ENCODE measurements at places on chromosomes 2 and 18. TPM values are rescaled to one million over a fixed set of nuclear protein-coding genes. Genes with fewer than 3 reads are reported as not detected.

ARHGAP28 gene
- total RNA-seq: not detected

XRCC5 gene
- 202 TPM for total RNA-seq

RIF1 gene
- total RNA-seq: 46.6 TPM

RAD51AP2 gene
- total RNA-seq: not detected

POTEJ gene
- total RNA-seq: not detected

SCYGR4 gene
- total RNA-seq: not detected

CNDP1 gene
- not detected for total RNA-seq

GNLY gene
- total RNA-seq: 377 TPM

CFAP221 gene
- total RNA-seq: not detected

DNA sequence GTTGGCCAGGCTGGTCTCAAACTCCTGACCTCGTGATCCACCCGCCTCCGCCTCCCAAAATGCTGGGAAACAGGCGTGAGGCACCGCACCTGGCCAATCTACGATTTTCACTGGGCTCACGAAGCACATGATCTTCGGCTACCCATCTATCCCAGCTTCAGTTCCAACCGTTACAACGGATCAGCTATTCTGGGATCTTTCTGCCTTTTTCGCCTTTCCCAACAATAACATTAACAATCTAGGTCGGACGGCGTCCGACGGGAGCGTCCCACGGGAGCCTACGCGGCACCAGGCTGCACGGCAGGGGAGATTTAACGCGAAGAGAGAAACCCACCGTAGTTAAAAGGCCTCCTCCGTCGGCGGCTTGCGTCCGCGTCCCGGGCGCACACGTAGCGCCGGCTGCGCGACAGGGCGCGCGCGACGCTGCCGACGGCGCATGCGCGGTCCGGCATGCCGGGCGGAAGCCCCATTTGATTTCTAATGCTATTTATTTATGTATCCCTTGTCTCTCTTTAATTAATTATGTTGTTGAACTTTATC is at the start of gene MSL3B:
TSS of gene MSL3B (minus strand) at position 394 of the 540 bp plus-strand sequence.
- peak; percentile 43 for DNase-seq

- DNase-seq: no peak
Observed at GRCh38 chr2:214393796-214394195, 17.1 kb upstream of the VWC2L start.

DNA sequence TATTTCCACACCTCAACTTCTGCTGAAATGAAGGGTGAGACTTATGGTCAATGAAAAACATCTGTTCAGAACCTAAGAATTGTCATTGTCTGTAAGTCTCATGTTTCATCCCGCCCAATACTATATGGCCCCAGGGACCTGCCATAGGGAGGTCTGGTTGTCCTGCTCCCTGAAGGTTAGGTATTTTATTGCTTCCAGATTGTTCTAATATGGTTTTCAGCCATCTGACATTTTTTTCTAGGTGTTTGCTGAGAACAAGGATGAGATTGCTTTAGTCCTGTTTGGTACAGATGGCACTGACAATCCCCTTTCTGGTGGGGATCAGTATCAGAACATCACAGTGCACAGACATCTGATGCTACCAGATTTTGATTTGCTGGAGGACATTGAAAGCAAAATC is 7.3 kb downstream of the XRCC5 start:
- DNase-seq: no peak

DNA sequence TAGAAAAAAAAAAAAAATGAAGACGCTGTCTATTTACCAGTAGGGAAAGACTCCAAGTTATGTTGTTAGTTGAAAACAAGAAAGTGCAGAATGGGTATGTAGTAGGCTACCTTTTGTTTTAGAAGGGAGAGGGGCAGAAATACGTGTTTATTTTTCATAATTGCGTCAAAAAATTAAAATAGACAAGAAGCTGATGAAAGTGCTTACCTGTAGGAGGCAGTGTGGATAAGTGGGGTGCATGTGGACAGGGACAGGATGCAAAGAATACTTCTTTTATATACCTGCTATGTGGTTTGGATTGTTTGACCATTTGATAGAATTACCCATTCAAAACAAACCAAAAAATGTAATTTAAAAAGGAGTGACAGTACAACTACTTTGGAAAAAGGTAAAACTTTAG is 3.0 kb upstream of the GCG start:
- DNase-seq: no peak

GRCh38 chr2:104774631-104775030 is 79.3 kb upstream of the POU3F3 start:
- DNase-seq: no peak

- no peak for DNase-seq
Observed at GRCh38 chr18:79926306-79926705, 25.1 kb downstream of the SLC66A2 start.

- DNase-seq: no peak
Observed at GRCh38 chr2:148814860-148815419, 60.1 kb upstream of the KIF5C start.

DNA sequence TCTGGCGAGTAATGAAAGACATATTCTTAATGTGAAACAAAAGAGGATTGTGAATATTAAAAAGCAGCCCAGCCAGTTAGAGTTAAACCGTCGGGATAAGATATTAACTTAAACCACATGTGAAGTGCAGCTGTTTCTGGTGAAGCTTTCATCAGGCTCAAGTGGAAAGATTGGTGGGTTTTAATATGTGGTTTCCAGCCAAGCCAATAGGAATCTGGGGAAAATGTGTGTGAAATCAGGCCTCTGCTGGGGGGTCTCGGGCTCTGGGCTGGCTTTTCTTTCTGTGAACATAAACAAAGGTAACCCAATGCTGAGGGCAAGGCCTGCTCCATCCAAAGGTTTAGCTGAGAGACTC is 279.6 kb downstream of the SLC4A3 start:
- no peak for DNase-seq

- no peak for DNase-seq
Observed at GRCh38 chr18:65788373-65788772, 37.6 kb downstream of the CDH7 start.

- DNase-seq: no peak
Observed at GRCh38 chr2:155391613-155392130, 693.2 kb downstream of the KCNJ3 start.

All from T-cell (primary cell).